CD4-positive, alpha-beta memory T cell (primary cell): ENCODE measurements at places on chromosomes 3 and 15. TPM values are rescaled to one million over a fixed set of nuclear protein-coding genes. Genes with fewer than 3 reads are reported as not detected.

DNA sequence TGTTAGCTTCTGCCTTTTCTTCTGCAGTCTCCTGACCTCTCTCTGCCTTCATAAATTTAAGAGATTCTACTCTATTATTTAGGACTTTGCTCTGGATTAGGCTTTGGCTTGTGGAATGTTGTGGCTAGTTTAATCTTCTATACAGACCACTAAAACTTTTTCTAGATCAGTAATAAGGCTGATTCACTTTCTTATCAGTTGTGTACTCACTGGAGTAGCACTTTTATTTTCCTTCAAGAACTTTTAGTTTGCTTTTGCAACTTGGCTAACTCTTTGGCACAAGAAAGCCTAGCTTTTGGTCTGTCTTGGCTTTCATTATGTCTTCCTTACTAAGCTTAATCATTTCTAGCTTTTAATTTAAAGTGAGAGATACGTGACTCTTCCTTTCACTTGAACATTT, 265.5 kb upstream of the TBC1D5 start:
- no peaks in the 10 kb centered on the region for H3K27me3 ChIP-seq
- no peaks in the 10 kb centered on the region for H3K4me1 ChIP-seq
- no peak overlapping the region for H3K4me3 ChIP-seq
- H3K27ac ChIP-seq, result no peak overlapping the region

DNA sequence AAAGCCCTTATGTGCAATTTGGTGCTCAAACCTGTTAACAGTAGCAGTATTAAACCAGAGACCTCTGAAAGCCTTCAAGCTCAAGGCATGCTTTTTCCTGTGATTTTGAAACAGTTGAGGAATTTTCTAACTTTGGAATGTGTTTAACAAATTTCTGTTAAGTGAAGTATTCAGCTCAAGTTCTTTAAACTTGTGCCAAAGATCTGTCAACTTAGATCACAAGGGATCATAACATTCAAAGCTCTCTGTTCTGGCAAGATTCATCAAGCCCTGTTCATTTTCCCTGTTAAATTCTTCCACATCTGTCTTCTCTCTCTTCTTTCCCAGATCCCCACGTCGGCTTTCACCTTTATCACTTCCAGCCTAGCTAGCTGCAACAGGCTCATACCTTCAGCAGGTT, 28.8 kb upstream of the RYK start:
- no peak overlapping the region for H3K4me3 ChIP-seq
- no peak overlapping the region for H3K27ac ChIP-seq
- no peak for DNase-seq
- H3K27me3 ChIP-seq, result no peaks in the 10 kb centered on the region
- no peaks in the 10 kb centered on the region for H3K36me3 ChIP-seq
- no peaks in the 10 kb centered on the region for H3K4me1 ChIP-seq

MED12L gene
- 0.35 TPM for total RNA-seq

PBRM1 gene
- 74.2 TPM for total RNA-seq

DNA sequence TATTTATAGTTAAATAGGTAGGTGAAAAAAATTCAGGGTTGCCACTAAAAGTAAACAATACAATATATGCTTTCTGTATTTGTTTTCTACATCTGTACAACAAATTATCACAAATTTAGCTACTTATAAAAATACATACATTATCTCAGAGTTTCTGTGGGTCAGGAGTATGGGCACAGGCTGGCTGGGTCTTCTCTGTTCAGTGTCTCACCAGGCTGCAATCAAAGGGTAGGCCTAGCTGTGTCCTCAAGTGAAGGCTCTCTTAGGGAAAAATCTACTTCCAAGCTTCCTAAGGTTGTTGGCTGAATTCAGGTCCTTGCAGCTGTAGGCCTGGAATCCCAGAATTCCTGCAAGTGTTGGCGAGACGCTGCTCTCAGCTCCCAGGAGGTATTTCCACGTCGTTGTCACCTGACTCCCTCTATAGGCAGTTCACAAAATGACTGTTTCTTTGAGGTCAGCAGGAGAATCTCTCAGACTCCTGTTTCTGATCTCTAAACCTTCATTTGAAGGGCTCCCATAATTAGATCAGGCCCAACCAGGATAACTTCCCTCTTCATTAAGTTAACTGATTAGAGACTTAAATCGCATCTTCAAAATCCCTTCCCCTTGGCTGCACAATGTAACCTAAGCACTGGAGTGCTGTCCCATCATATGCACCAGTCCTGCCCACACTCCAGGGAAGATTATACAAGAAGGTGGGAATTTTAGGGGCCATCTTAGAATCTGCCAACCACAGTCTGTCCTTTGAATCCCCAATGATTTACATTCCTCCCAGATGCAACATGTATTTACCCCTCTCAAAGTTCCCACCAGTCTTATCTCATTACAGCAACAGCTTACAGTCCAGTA, 296.6 kb downstream of the SUCLG2 start:
- H3K27ac ChIP-seq, result no peak overlapping the region
- no peak overlapping the region for H3K4me3 ChIP-seq
- DNase-seq, result no peak
- peaks cover 2% of the 10 kb centered on the region for H3K4me1 ChIP-seq
- H3K36me3 ChIP-seq, result no peaks in the 10 kb centered on the region
